ENCODE measurements at places on chromosomes 4 and X.

DNA sequence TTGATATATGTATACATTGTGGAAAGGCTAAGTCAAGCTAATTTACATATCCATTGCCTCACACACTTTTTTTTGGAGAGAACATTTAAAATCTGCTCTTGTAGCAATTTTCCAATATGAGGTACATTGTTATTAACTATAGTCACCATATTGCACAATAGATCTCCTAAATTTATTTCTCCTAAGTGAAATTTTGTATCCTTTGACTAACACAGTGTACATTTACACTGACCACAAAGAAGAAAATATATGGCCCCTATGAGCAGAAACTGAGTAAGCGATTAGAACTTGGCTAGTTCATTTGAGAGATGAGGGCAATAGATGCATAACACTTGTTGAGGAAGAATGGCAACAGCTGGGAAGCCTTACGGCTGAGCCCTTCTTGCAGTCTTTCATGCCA, 20.3 kb upstream of the GUCY1B1 start:
- DNase-seq, result peak; percentile 85

DNA sequence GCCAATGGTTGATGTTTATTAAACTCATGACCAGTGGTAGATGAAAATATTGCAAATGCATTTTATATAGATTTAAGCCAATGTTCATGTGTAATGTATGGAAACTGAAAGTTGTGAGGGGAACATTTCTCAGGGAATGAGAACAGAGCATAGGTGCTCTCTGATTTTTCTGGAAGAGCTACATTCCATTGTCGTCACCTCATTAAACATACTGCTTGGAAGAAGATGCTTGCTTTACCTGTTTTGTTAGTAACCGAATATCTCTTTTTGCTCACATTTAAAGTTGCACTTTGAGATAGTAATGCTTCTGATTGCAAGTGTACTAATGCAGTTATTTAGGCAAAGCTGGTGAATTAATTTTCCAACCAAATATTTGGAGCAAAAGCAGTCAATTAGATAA, 93.8 kb upstream of the CLCN4 start:
- no peak for DNase-seq

- DNase-seq, result no peak
Measured at GRCh38 chr4:120653804-120654573, 268.5 kb downstream of the PRDM5 start.

- DNase-seq, result no peak
Measured at GRCh38 chr4:29653221-29653620, 1066.9 kb upstream of the PCDH7 start.

- DNase-seq, result no peak
Measured at GRCh38 chrX:16601885-16602284, 48.1 kb upstream of the S100G start.

DNA sequence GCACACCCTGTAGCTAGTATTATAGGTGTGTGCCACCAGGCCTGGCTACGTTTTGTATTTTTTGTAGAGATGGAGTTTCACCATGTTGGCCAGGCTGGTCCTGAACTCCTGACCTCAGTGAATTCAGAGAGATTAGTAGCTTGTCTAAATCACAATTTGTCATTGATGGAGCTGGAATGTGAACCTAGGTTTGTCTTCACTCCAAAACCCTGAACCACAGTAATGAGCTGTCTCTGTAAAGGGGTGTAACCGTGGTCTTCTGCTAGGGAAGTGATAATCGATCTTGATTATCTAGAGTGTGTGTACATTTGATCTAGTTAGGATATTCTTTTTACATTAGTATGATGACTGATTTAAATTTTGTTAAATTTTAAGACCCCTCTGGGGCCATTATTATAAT, 8.3 kb downstream of the ARHGAP10 start:
- no peak for DNase-seq

GRCh38 chr4:174212061-174212460, 71.4 kb downstream of the FBXO8 start:
- DNase-seq, result no peak

GRCh38 chr4:101501421-101501820, 154.1 kb upstream of the PPP3CA start:
- DNase-seq, result no peak

DNA sequence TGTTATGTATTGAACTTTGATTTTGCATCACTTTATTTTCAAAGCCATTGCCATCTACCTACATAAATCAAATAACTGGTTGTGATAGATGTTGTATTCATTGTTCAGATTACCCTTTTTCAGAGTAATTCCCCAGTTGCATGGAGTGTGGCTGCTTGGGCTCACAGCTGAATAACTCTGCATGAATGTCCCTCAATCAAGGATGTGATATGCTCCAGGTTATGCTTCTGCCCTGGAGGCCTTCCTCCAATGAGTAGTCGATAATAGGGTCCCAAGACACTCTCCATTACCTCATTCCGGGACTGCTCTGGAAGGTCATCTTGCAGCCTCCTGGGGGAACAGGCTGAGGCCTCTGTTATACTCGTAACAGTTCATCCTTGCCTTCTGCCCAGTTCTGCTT, 251.8 kb downstream of the ADGRL3 start:
- no peak for DNase-seq

GRCh38 chrX:317424-318067, 1.1 kb downstream of the GTPBP6 start:
- no peak for DNase-seq

DNA sequence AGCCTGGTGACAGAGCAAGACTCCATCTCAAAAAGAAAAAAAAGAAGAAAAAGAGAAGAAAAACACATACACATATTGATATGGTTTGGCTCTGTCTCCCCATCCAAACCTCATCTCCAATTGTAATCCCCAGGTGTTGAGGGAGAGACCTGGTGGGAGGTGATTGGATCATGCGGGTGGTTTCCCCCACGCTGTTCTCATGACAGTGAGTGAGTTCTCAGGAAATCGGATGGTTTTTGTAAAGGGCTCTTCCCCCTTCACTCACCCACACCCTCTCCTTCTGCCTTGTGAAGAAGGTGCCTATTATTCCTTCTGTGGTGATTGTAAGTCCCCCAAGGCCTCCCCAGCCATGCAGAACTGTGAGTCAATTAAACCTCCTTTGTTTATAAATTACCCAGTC, 68.4 kb downstream of the LDB2 start:
- no peak for DNase-seq

Data from fibroblast of skin of left quadriceps (primary cell).